ENCODE measurements at places on chromosomes 11 and 22.

DNA sequence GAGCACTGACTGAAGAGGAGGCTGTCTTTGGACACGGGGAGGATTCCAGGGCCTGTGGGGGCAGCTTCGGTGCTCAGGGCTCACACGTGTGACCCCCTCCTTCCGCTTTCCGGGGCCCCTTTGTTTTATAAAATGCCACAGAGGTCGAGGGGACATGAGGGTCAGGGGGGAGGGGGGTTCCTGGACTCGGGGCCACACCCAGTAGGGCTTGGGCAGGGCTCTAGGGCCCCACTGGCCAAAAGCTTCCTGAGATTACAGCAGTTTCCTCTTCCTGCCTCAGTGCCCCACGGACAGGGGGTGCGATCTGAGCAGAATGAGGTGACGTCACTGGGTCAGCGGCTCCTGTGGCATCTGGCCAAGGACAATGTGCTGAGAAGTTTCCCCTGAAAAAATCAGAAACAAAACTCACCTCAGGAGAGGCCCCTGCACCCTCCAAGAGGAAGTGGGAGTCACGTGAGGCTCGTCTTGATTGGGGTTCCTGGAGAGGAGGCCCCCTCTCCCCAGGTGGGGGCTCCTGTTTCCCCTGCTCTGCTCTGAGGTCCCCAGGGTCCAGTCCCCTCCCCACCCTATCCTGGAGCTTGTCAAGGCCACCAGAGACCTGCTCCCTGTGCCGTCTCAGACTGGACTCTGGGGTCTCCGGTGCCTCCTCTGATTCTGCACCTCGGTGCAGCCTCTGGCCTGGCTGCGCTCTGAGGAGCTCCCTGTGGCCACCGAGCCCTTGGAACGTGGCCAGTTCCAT, 6.4 kb upstream of the IFITM3 start:
- DNase-seq: peak; percentile 79

GRCh38 chr11:111938687-111939160, 1.6 kb downstream of the DIXDC1 start:
- DNase-seq: no peak

DNA sequence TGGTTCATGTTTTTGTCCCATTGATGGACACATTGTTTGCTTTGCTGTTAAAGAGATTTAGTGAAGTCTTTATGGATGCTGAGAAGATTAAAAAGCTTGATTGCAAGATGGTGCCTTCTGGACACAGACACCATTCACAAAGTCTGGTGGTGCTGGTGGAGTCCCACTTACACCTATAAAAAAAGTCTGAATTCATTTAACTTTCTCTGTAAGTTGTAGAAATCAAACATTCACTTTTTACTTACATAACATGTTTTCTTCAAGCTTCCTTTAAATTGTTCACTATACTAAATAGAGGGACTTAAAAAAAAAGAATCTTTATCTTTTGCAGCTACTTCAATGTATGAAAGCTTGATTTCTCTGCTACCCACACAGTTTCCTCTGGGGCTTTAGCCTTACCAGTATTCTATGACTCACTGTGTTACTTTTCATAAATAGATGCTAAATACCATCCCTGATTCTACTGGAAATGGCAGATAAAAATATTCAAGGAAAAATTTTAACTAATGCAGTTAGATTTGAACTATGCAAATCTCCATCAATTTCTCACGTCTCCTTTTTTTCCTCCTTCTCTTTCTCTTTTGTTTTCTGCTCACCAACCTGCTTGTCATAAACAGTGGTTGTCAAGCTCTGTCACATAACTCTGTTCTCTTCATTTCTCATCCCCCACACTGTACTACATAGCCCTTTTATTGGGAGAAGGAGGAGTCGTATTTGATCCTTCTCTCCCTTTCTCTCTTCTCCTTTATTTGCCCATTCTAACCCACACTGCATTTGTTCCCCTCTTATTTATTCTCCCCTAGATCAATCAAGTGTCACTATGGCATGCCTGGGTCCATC, 89.7 kb downstream of the FAM76B start:
- peak; percentile 57 for DNase-seq

- DNase-seq: no peak
Observed at GRCh38 chr11:82796998-82797961, 63.6 kb upstream of the FAM181B start.

- DNase-seq: no peak
Observed at GRCh38 chr11:124778281-124778680, 16.2 kb upstream of the ESAM start.

- DNase-seq: no peak
Observed at GRCh38 chr11:94472916-94473799, 20.5 kb downstream of the MRE11 start.

GRCh38 chr11:4851033-4851432, 2.0 kb upstream of the OR51S1 start:
- DNase-seq: no peak

DNA sequence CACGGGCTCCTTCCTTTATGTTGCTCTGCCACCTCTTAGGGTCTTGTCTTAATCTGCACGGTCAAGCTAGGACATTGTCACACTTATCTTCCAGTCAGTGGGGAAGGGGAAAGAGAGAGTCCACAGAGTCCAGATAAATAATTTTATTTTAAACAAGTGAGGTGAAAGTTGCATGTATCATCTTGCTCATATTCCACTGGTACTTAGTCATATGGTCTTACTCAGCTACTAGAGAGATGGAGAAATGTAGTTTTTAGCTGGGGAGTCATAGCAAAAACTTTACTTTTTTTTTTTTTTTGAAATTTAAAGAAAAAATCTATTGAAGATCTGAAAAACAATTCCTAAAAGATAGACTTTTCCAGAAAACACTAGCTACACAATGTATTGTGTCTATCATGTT, 29.0 kb downstream of the PDE3B start:
- DNase-seq: no peak

DNA sequence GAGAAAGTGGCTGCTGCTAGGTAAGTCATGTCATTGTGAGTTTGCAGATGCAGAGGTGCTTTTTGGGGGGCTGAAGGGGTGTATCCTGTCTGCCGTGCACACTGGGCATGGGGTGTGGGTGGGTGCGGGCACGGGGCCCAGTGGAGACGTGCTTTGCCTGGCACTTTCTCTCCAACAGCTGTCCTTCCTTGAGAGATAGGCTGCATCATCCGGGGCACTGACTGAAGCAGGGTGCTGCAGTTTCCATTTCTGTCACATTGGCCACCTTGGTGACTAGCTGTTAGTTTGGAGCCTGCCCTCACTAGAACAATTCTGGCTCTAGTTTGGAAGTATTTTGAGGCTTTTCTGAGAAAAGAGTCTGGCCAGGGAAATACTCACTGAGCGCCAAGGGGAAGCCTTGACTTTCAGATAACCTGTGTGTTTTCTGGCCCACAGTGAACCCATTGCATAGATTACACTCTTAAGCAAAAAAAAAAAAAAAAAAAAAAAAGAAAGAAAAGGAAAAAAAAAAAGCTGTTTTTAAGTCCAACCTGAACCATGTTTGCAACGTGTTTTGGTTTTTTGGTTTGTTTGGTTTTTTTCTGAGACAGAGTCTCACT, 219.2 kb downstream of the NAV2 start:
- DNase-seq: no peak

DNA sequence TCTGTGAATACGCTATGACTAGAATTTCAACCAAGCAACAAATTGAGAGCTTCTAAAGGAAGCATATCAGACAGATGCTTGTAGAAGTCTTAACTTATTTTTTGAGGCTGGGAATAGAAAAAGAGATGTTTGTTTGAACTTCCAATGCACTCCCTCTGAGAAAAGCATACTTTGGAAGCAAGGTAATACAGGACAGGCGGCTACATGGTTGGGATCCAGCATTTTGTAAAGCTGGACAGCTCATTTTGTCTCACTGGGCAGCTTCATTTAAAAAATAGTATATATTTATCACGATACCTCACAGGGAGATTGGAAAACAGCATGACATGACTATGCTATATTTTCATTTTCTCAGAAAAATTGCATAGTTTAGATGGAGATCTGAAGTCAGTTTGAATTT, 821.3 kb upstream of the API5 start:
- DNase-seq: no peak

GRCh38 chr22:45537734-45538181, 35.1 kb downstream of the FBLN1 start:
- no peak for DNase-seq

GRCh38 chr22:33894036-33894435, 26.2 kb downstream of the LARGE1 start:
- DNase-seq: no peak

DNA sequence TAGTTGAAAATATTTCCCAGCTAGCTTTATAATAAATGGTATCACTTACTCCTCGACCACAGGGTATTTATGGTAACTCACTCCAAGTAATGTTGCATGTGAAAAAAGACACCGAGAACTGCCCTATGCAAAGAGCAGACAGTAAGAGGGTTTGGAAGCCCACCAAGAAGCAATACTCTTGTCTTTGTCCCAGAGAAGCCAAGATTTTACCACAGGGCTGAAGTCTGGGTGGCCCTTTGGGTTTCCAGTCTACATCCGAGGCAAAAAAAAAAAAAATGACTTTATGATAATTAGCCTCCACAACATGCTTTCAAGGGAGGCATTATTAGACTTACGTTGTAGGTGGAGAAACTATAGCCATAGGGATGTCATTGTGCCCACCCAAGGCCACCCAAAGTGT, 83.6 kb downstream of the CCDC34 start:
- no peak for DNase-seq

DNA sequence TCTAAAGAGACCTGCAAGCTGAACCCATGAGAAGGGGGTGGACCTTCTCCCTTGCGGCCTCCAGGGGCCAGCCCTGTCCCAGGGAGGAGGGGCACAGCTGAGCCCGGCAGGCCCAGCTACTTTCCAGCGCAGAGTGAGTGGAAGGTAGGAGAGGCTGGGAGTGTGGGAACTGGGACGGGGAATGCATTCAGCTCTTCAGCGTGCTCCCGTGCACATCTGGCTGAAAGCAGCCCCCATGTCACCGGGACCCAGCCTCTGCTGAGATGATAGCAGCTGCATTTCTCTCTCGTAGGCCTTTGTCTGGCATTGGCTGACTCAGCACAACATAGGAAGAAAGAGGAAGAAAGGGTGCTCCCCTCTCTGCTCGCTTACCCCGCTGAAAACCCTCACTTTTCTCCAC, 951.5 kb downstream of the TBC1D22A start:
- no peak for DNase-seq

DNA sequence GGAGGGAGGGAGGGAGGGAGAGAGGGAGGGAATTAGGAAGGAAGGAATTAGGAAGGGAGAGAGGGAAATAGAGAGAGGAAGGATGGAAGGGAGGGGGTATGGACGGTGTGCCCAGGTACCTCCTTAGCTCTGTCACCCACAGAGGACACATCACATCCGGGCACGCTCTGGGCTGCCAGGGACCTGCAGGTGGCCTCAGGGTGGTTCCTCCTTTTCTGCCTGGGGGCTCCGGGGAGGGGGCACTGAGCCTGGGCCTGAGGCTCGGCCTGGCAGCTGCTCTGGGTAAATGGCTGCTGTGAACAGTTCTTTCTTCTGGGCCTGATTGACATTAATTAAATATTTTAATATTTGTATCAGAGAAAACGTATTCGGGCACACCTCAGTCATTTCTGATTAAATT, 733.5 kb downstream of the BRD1 start:
- no peak for DNase-seq

DNA sequence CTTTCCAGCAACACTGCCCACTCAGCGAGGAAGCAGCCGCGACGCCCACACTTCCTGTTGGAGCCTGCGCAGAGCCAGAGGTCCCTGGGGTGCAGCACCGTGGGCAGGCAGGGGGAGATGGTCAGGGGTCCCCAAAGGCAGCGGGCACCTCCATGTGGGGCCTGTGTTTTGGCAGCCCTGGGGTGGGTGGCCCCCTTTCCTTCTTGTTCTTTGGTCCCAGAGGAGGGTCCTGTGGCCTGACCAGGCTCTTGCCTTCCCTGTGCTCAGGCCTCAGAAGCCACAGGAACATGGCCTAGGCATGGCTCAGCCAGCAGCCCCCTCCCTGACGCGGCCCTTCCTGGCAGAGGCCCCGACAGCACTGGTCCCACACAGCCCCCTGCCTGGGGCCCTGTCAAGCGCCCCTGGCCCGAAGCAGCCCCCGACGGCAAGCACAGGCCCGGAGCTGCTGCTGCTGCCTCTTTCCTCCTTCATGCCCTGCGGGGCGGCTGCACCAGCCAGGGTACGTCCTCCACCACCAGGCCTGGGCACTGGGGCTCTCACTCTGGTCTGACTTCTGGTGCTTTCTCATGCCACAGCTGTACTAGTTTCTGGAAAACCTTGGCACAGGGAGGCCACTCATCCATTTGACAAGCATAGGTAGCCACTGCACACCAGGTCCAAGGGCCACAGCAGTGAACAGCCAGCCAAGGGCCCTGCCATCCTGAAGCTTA, 47.1 kb downstream of the PISD start:
- DNase-seq: no peak

DNA sequence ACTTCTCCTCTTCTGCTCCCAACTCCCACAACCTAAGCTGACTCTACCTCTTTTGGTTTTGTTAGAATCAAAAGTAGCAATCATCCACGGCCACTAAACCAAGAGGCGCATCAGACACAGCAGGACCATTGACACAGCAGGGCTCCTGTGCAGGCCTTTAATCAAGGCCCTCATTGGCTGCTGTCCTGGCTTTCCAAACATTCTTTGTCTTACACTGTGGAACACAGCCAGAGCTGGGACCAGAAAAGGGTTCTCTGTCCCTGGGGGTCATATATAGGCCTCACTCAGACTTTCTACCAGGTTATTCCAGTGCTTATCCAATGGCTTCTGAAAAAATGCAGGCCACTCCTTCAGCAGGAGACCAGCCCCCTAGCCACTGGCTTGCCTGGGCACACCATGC, 212.7 kb upstream of the NTM start:
- DNase-seq: no peak

- no peak for DNase-seq
Observed at GRCh38 chr11:125939081-125939521, 6.7 kb upstream of the VSIG10L2 start.

GRCh38 chr11:104893876-104894275, 4.4 kb downstream of the CASP12 start:
- DNase-seq: no peak

GRCh38 chr11:795634-796564, 2.2 kb downstream of the SLC25A22 start:
- DNase-seq: peak; percentile 71

- peak; percentile 29 for DNase-seq
Observed at GRCh38 chr11:125123947-125124617, 12.7 kb upstream of the TMEM218 start.

All from naive thymus-derived CD4-positive, alpha-beta T cell (primary cell).